ENCODE measurements at places on chromosomes 2 and 18.

- no peak for DNase-seq
Observed at GRCh38 chr2:229348128-229348527, 77.0 kb upstream of the PID1 start.

DNA sequence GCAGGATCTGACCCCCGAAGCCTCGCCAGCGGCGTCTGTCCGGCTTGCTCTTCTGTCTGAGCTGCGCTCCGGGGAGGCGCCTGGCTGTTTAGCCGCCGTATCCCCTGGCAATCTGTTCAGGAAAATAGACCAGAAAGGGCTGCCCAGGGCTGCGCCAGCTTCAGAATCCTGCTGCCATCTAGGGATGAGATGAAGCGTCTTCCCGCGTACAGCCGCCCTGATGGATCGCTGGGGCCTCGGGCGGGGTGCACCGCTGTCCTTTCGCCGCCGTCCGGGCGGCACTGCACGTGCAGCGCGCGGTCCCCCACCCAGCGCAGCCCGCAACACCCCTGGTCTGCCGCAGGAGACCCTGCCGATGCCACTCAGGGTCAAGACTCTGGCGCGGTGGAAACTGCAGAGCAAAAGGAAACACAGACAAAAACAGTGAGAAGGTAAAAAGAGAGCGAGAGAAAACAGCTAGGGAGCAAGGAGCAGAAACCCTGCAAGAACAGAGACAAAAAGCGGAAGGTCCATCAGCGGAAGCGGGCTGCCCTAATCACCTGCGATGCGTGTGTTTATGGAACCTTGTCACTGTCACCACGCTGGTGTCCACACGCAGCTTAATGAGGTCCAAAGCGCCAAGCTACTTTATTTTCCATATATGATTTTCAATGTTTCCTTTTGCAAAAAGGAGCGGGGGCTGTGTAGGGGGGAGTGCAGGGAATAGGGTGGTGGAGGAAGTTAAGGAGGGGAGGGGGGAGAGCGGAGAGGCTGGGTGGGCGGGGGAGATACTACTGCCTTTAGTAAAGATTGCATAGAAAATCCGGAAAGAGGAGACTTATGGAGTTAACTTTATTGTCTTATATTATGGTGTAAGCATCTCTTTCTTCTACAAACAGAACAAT is 2113.3 kb upstream of the PIK3C3 start:
- DNase-seq = no peak

- DNase-seq = no peak
Observed at GRCh38 chr2:158688721-158689120, 106.4 kb upstream of the DAPL1 start.

- DNase-seq = no peak
Observed at GRCh38 chr2:45192991-45193390, 183.7 kb upstream of the SIX2 start.

DNA sequence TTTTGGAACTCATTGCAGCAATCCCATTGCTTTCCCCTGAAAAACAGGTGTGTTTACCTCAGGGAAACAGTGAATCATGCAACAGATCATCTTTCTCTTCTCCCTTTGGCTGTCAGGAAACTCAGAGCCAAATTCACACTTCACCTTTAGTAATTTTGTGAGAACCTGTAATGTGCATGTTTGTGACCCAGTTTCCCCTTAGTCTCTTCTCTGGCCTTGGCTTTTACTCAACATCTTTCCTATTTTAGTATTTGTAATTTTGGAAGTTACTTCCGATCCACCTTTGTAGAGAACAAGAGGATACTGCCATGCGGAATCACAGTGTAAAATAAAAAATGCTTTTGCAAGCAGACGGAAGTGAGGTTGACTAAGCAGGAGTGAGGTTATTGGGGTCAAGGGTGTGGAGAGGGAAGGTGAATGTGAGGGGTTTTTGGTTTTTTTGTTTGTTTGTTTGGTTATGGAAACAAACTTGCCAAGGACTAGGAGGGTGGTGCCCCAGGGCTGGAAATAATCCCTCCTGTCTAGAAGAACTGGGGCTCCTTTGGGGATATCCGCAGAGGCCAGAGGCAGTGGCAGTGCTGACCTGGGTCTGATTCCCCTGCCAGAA is 14.0 kb downstream of the ASPRV1 start:
- no peak for DNase-seq

Measured in stimulated activated CD8-positive, alpha-beta memory T cell treated with anti-CD3 and anti-CD28 coated beads, Interleukin-15, amount 100 ng/mL, for 24 hours (primary cell).